Breast epithelium (tissue), 4 donors: ENCODE measurements at places on chromosomes 2 and 18.
A peak's percentile ranks its signal among the peaks of the same experiment; 100 is the strongest.

DNA sequence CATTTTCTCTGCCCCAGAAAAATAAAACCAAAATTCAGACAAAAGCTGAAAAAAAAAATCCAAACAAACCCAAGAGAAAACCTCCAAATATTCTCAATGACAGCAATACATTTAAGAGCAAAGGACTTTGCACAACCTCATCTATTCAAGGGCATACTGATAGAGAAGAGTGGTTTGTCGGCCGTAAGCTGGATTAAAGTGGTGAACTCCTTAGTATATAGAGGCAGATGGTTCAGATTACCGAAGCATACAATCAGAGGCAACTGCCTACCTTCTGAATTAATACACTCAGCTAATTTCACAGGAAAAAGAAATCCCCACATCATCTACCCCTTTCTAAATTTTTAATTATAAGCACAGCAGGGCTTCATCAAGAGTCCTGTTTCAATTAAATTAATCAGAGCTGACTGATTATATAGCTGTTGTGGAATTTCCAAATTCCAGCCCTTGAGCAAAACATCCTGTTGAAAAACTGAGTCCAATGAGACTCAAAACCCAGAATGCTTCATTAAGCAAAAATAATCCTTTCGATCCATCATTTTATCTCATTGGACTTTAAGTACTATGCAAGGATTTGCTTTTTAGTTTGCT, at the start of gene CPLX4:
CPLX4 (minus strand) TSS at position 190 of the 591 bp plus-strand sequence; CDS start at position 3, 187 bp downstream.
- DNase-seq, result no peak

- no peak for DNase-seq
These were observed 100.1 kb downstream of the PLCL1 start for GRCh38 chr2:197904446-197904845.

- DNase-seq, result no peak
These were observed 179.9 kb upstream of the NETO1 start for GRCh38 chr18:73047688-73048087.

DNA sequence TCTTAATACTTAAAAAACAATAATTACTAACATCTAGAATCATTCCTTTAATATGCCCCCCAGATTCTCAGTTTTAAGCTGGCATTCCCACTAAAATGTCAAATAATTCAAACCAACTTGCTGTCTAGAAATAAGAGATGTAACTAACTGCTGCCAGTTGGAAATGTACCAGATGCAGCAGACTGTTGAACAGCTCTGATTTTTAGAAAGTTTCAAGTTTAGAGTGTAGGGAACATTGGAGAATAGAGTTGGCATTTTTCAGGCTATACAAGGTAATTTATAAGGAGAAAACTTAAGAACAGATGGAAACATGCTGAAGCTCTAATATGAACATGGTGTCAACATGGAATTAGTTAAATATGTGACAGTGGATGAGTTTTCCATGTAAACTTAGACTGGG, 101.4 kb downstream of the PTRHD1 start:
- no peak for DNase-seq

DNA sequence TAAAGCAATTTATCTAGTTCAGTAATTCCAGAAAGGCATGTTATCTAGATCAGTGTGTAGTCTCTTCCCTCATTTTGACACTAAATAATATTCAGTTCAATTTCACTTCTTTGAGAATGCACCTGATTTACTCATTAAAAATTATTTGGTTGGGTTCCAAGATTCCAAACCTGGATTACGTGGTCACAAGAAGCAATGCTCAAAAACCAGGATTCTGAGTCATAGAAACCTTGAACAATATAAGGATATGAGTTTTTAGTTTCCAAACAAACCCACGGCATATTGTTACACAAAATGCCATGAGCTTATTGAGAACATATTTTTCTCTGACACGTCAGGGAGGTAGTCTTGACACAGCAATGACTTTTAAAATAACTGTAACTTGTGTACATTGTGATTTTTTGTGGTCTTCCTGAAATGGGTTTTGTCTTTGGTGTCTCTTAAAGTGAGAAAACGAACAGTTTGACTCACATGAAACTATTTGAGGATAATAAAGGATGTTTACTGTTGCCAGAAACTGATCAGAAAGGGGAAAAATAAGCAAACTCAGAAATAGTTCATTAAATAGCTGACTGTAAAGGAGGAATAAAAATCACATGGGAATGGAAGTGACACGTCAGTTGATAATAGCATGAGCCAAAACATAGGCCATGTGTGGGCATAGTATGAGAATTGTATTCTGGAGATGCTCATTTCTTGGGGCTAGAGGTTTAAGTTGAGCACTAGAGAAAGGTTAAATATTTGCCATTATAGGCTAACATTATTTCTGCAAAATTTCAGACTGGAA, 617.7 kb upstream of the CDH2 start:
- DNase-seq, result no peak

DNA sequence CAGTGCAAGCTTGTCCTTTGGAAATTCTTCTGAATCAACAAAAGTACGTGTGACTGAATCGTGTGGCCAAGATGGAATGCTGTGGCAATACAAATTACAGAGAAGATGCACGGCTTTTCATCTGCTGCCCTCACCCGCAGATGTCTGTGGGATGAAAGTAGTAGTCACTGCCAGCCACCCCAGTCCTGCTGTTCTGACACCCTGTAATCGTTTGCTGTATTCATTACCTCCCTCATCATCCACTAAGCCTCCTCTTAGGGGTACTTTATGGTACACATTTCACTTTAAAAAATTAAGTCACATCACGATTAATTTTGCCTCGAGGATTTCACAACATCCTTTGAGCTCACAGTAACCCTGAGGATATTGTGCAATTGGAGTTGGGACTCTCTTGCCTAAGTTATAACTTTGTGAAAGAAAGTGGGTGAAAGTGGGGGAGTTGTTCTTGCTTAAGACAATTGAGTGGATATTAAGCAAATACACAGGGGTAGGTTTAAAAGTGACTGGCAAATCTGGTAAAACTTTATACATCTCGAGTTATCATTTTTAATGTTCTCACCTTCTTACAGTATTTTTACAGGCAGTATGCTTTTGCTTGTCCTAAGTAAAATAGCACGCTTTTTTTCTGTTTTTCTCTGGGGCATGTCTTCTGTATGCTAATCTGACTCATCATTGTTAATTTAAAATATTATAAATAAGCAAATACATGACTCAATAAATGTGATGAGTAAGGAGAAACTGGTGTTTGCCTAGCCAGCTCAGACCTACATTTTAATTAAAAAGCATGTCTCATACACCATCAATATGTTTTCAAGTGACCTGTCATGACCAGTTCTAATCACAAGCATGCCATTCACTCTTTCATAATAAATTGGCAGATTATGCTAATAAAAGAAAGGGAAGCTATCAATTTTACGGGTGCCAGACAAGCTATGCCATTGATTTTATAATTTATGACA, 680.9 kb downstream of the IRS1 start:
- DNase-seq, result peak; percentile 67

DNA sequence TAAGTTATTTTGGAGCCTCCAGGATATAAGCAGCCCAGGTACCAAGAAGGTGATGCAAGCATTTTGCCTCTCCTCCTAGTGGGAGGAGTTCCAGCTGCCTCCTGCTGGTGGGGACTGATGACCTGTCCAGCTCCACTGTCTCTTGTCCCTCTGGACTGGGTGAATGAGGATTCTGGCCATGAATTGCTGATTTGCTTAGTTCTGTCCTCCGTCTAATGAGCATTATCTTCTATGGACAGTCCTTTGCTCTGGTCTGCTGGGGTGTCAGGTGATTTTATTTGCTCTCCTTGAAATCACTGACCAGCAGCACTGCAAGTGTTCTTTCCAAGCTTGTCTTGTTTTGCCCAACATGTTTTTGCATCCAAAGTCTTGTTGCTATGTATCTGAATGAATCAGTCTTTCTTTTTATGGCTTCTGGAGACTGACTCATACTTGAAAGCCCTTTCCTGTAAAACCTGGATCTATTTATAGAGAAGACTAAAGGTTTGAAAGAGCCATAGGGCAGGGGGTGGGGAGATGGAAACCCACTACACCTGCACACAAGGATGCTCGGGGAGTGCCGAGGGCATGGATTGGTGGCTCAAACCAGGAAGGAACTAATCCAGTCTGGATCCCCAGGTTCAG, 40.5 kb upstream of the EFHD1 start:
- no peak for DNase-seq

DNA sequence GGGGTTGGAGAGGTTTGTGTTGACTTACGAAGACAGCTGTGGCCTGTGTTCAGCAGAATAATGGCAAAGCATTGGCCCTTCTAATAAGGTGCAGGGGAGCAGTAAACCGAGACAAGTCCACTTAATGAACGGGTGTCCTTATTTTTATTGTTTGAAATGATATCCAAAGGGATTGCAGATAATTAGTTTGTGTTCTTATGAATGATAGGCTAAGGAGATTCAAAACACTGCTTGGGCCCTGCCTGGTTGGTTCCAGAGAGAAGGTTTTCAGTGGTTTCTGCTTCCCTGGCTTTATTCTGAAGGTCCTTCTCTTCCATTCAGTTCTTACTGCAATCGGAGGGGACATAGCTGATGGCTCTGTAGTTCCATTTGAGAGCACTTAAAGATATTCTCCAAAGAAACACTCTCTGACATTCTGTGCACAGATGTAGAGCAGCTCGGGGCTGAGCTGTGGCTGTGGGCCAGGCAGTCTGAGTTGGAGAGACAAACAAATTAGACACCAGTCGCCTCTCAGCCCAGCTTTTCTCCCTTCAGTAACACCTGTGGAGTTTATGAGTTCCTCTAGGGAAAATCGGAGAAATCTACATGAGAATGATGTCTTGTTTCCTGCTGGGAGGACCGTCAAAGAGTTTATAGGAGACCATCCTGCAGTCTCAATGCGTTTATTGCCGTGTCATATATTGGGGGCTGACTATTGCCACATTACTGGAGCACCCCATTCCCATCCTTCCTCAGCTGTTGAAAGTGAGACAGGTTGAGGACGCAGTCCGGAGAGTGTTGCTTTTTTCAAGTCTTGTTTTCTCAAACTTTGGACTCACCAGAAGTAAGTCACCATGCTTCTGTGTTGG, 6.5 kb downstream of the GREB1 start:
- peak; percentile 15 for DNase-seq

DNA sequence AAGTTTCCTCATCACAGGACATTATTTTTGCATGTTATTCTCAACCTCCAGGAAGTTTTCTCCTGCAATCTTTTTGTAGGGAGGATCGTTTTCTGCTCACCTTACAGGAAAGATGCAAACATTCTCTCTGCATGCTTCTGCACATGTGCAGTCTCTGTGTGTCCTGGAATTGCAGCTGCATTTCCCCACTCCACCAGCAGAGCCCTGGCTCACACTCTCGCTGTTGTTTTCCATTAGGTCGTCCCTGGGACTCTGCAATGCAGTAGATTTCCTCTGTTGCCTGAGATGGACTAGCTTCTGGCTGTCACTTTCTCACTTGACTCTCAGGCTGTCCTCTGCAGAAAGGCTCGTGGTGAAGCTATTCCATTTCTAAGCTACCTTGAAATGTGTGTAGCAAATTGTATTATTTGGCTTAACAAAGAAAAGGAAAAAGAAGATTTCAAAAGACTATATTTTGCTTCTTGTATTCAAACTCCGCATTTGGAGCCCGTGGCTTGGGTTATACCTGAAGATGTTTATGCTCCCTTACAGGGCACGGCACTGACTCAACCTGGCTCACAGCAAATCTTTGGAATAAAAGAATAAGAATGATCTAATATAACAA, 346.7 kb downstream of the RAD51AP2 start:
- DNase-seq, result no peak

DNA sequence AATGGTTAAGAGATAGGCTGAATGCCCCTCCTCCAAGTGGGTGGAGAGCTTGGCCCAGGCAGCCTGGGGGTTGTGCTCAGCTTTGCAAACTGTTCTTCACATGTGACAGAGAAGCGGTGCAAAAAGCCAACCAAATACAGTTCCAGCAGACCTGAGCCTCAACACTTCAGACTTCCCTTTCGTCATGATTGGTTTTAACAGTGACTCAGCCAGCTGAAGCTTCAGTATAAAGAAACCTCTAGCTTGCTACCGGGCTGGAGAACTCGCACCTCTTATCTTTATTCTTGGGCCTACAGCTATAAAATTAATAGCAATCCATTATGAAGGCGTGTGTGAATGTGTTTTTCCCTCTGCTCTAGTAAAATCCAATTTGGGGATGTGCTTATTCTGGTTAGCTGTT, 20.0 kb downstream of the SETBP1 start:
- no peak for DNase-seq

DNA sequence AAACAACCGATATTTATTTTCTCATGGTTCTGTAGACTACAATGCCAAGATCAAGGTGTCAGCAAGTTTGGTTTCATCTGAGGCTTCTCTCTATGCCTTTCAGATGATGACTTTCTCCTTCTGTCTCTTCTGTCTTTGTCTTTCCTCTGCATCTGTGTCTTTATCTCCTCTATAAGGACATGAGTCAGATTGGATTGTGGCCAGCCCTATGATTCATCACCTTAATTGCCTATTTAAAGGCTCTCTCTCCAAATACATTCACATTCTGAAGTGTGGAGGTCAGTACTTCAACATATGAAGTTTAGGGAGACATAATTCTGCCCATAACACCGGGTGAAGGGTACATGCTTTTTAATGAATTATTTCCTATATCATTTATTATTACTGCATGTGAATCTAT, 71.2 kb upstream of the CNTNAP5 start:
- DNase-seq, result no peak

GRCh38 chr2:86233436-86233835, 34.2 kb downstream of the MRPL35 start:
- DNase-seq, result no peak

DNA sequence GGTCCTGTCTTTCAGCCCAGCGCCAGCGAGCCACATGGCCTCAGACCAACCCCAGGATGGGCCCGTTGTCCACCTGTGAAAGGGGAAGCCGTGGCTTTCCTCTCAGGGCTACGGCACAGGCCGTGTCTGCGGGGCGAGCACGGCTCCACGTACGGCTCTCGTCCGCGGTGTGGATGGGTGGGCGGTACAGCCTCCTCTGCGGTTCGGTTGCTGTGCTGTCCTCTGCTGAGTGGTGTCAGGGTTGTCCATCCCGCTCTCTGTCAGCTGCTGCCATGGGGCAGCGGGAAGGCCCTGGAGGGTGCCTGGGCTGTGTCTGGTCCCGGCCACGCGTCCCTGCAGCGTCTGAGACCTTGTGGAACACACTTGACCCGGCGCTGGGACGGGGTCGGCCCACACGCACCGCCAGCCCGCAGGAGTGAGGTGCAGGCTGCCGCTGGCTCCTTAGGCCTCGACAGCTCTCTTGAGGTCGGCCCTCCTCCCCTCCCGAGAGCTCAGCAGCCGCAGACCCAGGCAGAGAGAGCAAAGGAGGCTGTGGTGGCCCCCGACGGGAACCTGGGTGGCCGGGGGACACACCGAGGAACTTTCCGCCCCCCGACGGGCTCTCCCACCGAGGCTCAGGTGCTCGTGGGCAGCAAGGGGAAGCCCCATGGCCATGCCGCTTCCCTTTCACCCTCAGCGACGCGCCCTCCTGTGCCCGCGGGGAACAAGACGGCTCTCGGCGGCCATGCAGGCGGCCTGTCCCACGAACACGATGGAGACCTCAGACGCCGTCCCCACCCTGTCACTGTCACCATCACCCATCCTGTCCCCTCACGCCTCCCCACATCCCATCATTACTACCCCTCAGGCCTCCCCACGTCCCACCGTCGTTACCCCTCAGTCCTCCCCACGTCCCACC, 128.7 kb downstream of the NFATC1 start:
- peak; percentile 37 for DNase-seq

DNA sequence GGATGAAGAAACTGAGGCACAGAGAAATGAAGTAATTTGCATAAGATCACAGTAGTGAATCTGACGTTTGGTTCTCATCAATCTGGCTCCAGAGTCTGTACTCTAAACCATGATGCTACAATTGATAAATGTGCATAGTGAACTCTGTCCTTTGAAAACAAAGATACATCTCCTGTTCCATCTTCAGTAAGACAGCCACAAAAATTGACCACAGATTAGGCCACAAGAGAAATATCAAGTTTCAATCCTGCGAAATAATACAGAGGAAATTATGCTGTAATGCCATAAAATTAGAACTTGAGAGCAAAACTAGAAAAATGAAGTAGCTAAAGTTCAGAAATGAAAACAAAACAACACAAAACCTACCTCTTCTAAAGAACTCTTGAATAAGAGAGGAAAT, 28.4 kb downstream of the FAM98A start:
- no peak for DNase-seq
